ENCODE measurements at places on chromosomes 2 and 18.

GRCh38 chr2:159101755-159102489 is 133.5 kb downstream of the TANC1 start:
- no peak for DNase-seq

- no peak for DNase-seq
These were observed 43.6 kb downstream of the NHEJ1 start for GRCh38 chr2:219116776-219117646.

GRCh38 chr2:152556506-152556905 is 160.8 kb downstream of the PRPF40A start:
- no peak for DNase-seq

DNA sequence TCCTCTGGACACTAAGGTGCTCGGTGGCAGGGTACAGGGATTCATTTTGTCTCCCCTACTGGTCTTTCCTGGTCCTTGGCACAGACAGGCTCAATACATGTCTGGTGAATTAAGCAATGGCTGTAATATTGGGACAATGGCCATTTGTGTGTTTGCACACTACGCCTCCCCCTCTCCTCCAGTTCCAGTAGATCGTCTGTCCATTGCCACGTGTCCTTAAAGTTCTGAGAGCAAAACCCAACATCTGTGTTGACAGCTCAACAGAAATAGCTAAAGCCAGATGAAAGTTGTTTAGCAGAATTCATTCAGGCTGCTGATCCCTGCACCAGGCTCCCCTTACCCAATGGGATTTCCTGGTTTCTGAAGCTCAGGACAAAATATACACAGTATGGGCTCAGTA is 9.0 kb upstream of the FABP1 start:
- DNase-seq: no peak

GRCh38 chr2:233101816-233102215 is 41.7 kb downstream of the INPP5D start:
- DNase-seq: no peak

DNA sequence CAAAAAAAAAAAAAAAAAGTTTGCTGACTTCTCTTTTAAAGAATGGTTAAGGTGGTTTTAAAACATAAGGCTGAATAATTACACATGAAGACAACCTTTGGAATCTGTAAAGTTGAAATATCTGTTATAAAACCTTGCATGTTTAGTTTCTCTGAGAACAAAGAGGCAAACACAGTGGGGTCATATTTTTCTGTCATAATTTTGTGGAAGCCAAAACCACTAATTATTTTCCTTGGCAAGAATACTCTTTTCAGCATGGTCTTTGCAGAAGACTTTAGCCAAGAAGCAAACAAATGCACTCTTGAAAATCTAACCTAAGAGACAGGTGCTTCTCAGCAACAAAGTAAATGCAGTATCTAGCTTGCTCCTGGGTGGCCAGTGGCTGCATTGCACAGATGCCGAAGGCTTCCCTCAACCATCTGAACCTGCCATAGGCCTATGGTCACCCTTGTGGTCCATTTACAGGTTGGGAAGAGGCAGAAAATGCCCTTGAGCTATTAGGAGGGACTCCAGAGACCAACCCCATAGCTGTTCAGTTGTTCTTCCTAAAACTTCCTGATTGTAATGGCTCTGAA is 44.8 kb downstream of the ZAP70 start:
- no peak for DNase-seq

DNA sequence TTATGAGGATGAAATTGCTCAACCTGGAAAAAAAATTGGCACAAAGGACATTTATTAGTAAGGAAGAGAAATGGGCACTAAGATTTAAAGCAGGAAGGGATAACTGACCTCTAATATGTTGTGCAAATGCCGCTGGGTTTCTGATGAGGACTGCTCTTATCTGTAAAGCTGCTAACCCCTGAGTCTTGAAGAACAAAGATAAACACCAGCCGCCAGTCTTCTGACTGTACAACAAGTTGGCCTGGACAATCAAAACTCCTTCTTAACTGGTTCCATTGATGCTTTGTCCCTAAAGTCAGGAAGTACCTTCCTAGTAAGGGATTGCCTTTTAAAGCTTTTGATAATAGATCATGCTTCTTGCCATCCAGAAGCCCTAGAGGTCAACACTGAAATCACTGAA is 301.8 kb downstream of the TRIB2 start:
- no peak for DNase-seq

DNA sequence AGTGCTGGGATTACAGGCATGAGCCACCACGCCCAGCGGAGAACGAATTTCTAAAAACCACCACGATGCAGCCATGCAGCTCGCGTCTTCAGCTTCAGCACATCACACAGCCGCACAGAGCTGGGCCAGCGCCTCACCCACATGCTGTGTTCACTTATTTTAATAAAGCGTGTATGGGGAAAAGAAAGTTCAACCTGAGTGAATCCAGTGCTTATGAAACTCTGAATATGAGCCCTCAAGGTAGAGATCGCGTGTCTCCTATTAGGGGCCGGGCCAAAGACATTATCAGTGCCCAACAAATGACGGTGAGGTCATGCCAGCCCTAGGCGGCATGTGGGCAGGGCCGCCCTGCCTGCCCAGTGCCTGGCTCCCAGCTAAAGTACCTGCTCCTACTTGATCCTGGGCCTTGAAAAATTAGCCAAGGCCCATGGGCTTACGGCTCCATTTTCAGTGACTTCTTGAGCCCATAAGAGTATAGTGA is 44.3 kb downstream of the SPRED2 start:
- peak; percentile 40 for DNase-seq

GRCh38 chr2:80141007-80141726 is 163.4 kb downstream of the LRRTM1 start:
- DNase-seq: no peak

GRCh38 chr2:215080545-215080944 is 57.9 kb downstream of the ABCA12 start:
- no peak for DNase-seq

DNA sequence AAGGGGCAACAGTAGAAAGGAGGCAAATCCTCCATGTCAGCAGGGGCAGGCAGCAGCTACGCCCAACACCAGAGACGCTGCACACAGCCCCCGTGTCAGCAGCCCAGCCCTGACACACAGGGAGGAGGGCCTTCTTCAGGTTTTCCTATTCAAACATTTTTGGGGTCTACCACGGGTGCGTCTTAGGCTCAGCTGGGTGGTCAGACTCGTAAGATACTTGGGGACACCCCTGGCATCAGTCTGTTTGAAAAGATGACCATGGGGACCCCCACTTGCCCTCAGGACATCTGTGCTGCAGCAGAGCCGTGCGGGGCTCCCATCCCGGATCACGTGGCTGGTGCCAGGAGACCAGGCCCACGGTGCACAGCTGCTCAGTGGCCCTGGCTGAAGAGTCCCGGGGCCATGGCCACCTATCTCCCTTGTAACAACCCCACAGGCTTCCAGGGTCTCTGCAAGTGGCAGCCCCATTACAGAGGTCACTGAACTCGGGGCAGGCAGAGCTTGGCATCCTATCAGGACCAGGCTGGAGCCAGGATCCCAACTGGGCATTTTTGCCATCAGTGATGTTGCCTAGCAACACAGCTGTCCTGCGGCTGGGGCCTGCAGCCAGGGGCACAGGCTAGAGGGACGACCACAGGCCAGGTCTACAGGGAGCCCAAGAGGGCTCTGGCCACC is 82.5 kb downstream of the EDAR start:
- DNase-seq: no peak

GRCh38 chr2:158458617-158458920 is 1.8 kb downstream of the PKP4 start:
- no peak for DNase-seq

GRCh38 chr2:161048317-161048716 is 111.9 kb upstream of the TANK start:
- no peak for DNase-seq

DNA sequence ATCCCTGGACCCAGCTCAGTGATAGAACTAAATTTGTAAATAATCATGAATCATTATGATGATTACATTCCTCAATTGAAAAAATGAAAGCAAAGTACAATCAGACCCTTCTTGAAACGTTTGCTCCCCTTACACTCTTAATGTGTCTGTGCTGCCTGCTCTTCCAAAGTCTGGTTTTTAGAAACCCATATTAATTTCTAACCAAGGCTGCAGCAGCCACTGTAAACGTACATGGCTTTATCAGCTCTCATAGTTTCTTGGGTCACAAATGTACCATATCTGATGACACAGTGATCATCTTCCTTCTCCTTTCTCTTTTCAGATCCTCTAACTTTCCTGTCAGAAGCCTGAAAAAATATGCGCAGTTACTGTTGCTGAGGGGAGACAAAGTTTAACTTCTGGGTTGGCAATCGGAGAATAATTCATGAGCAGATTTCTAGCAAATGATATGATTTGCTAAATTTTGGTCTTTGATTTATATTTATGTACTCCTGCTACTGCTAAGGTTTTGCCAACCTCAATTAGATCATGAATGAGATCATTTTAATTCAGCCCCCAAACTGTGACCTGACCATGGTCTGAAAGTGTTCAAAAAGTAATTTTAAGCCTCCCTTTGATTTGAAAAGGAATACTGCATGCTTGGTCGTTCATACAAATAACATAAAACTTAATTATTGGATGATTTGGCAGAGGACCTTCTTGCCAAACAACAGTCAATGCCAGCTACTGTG is 12.3 kb downstream of the ZEB2 start:
- DNase-seq: no peak

GRCh38 chr18:72869226-72870185 is 1.7 kb upstream of the NETO1 start:
- DNase-seq: no peak

DNA sequence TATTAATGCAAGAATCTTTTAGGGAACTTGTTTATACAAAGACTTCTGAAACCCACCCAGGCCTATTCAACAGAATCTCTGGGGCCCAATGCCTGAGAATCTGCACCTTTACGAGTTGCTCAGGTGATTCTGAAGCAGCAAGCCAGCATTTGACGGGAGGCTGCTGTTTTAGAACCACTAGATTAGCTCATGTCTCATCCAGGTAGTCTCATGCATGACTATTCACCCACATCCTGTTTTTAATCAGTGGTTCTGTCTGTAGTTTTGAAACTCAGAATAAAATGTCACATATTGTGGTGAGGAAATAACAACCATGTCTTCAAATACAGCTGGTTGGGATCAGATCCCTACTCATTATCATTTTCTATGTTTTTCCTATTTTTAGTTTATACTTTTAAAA is 39.5 kb downstream of the CYTIP start:
- DNase-seq: peak; percentile 32

GRCh38 chr2:47662552-47662951 is 120.4 kb upstream of the MSH6 start:
- DNase-seq: no peak

- DNase-seq: no peak
These were observed 73.0 kb downstream of the NCAPH start for GRCh38 chr2:96408616-96409015.

GRCh38 chr2:63861220-63861822 is 19.6 kb downstream of the UGP2 start:
- DNase-seq: no peak

DNA sequence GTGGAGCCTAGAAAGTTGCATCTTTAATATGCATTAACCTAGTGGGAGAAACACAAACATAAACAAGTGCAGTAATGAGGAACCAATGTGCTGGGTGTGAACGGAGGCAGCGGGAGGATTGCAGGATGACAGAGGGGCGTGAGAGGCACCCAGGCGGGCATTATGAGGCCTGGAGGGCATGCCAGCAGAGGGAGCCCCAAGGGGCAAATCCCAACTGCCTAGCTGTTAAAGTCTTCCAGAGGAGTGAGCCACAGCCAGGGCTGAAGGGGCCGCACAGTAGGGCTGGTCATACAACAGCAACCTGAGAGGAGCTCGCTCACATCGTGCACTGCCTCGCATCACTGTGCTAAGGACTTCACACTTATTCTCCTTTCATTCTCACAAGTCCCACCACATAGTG is 13.3 kb upstream of the PRELID3A start:
- no peak for DNase-seq

DNA sequence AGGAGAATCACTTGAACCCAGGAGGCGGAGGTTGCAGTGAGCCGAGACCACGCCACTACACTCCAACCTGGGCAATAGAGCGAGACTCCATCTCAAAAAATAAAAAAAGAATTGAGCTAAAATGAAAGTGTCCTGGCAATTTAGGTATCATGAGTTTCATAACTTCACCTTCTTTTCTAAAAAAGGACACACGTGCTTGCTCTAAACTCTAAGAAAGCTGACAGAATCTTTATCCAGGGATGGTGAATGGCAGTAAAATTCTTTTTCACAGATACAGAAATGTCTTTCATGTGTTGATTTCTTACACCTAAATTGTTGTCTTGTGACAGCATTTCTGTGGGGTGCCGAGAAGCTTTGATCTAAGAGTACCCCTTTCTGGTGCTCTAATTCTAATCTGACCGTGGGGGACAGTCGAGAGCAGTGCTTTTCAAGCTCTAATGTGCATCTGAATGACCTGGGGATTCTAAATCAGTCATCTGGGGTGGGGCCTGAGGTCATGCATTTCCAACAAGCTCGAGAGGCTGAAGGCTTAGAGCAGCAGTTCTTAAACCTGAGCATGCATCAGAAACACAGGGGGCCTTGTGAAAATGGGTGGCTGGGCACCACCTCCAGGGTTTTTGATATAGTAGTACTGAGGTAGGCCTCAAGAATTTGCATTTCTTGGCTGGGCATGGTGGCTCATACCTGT is 42.1 kb upstream of the REL start:
- no peak for DNase-seq

DNA sequence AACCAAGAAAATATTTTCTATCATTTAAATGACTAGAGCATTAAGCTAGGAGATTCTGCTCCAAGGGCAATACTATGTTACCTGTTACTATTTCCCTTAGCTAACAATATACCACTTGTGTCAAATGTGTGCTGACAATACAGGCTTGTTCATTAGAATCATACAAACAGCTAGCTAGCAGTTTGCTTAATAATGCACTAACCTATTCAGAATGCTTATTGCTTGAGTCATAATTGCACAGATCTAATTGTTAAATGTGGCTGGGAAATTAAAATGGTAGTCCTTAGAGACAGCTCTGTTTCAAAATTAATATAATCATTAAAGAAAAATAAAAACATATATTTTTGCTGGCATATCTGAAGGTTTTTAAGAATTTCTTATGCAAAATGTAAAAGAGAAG is 344.2 kb downstream of the ERBB4 start:
- no peak for DNase-seq

GRCh38 chr2:8989536-8990079 is 13.9 kb downstream of the MBOAT2 start:
- DNase-seq: no peak

DNA sequence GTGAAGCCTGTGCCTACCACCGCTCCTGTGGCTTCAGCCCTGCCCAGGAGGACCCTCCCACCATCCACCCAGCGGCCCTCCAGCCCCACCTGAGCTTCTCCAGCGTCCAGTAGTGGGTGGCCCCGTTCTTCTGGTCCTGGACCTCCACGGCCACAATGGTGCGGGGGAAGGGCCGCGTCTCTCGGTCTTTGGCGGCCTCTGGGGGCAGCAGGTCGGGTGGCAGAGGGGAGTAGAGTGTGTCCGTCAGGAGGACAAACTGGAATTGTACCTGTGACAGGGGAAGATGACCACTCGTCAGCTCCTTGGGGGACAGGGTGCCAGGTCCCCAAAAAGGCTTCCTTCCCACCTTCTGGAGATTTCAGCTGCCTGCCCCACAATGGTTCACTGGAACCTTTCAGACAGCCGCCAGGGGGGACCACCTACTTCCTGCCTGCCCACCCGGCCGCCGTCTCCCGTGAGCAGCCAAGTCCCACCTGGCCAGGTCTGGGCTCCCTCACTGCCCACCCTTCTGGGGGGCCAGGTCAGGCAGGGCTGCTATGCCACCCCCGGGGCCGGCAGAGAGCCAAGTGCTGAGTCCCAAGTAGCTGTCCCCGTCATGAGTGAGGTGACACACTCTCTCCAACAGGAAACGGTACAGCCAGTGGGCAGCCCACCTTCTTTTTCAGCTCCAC is 59.3 kb downstream of the KIF1A start:
- DNase-seq: no peak
